Cortex of kidney (tissue), 1 donor: ENCODE measurements at places on chromosomes 7 and 10.

DNA sequence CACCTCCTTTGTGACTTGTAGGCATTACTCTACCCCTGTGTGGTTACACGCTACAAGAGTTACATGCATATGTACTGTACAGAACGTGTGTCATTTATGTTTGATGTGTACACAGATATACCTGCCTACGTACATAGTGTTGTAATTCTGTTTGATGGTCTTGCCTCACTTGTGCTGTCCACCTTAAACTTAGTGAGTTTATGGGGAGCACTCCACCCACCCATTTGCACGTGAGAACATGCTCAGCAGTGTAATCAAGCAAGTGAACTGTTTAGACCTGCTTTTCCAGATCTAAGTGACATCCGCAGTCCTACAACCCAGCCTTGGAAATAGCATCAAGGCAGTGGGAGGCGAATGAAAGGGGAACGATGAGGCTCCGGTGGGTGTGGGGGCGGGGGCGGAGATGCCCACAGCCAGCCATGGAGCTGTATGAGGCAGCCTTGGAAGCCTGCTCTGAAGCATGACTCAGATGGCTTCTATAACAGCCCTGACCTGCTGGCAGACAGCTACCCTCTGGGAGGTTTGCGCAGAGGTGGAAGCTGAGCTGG is 52.1 kb downstream of the SUFU start:
- DNase-seq = no peak

DNA sequence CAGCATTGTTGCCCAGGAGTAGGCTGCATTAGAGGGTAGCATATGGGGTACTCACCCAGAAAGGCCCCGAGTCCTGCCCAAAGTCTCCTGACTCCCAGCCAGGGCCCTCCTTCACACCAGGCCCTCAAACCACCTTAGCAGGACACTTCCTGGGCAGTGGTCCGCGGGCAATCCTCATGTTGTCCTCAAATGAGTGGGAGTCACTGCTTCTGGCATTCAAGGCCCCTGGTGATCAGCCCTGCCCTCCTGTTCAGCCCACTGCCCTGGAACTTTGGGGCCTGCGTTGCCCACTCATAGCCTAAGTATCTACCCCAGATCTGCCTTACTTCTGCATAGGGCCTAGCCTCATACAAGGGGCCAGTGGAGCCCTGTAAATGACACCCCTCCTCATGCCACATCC is 70.9 kb upstream of the PRLHR start:
- DNase-seq = no peak

GRCh38 chr10:30737931-30738391 is 108.4 kb upstream of the LYZL2 start:
- DNase-seq = no peak

- no peak for DNase-seq
Measured at GRCh38 chr7:44400033-44400511, 74.7 kb upstream of the CAMK2B start.

GRCh38 chr7:25694699-25695098 is 457.3 kb upstream of the NFE2L3 start:
- no peak for DNase-seq

GRCh38 chr10:67284589-67284988 is 358.8 kb downstream of the LRRTM3 start:
- DNase-seq = no peak

- DNase-seq = no peak
Measured at GRCh38 chr7:131034166-131034881, 293.4 kb upstream of the MKLN1 start.

- no peak for DNase-seq
Measured at GRCh38 chr7:135459951-135460567, 49.8 kb downstream of the CNOT4 start.

DNA sequence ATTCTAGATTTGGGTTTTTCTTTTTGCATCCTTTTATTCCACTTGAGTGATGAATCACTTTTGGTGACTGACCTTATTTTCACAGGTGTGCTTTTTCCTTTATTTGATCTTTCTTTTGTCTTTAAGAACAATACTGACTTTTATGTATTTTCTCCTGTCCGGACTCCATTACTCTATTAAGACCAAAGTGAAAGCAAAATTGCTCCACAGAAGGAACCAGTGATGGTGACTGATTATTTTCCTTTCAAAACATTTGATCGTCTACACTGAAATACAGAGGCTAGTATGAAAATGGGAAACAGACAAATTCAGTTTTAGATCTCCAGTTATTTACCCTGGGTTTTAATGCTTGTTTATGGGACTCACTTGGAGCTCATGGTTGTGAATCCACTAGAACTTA is 15.5 kb downstream of the EXOC4 start:
- no peak for DNase-seq

DNA sequence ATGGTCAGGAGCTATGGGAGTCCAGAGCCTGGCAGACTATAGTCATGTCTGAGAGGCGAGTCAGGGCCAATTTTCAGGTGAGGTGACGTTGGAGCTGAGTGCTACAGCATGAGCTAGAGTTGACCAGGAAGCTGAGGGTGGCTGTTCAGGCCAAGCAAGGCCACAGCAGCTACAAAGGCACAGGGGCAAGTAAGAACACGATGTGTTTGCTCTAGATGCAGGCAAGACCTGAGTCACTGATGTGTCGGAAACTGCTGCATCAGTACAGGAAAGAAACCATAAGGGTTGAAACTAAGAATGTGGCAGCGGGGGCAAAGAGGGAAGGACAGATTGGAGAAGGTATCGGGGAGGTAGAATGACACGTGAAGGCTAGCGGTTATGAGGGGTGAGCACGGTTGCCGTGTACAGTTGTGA is 11.8 kb upstream of the RRP12 start:
- DNase-seq = no peak

DNA sequence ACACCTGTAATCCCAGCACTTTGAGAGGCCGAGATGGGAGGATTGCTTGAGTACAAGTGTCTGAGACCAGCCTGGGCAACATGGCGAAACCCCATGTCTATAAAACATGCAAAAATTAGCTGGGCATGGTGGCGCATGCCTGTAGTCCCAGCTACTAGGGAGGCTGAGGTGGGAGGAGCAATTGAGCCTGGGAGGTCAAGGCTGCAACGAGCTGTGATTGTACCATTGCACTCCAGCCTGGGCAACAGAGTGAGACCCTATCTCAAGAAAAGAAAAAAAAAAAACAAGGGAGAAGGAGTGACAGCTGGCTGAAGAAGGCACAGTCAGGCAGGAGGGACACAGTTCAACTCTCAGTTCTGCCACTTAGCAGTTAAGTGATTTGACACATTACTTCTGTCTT is 26.4 kb upstream of the ZCCHC24 start:
- no peak for DNase-seq

DNA sequence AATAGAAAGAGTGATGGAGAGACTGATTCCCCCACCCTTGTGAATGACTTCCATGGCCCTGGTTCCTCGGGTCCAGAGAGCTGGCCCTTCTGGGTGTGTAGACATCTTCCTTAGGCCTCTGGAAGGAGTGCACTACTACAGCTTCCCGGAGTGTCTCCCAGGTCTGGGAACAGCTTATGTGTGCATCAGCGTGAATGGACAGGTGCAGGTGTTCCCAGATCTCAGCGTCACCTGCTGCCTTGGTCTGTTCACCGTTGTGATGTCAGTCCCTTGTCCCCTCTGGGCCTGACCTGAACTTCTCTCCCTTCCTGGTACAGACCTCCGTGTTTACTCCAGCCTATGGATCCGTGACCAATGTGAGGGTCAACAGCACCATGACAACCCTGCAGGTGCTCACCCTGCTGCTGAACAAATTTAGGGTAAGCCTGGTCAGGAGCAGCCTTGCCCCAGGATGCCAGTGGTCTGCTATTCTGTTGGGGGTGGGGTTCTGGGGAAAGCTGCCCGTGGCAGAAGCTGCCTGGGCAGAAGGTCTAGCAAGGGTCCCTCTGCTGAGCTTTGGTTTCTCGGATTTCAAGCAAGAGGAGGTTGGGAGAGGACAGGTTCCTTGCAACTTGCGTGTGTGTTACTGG is 10.5 kb upstream of the DEPP1 start:
- no peak for DNase-seq

DNA sequence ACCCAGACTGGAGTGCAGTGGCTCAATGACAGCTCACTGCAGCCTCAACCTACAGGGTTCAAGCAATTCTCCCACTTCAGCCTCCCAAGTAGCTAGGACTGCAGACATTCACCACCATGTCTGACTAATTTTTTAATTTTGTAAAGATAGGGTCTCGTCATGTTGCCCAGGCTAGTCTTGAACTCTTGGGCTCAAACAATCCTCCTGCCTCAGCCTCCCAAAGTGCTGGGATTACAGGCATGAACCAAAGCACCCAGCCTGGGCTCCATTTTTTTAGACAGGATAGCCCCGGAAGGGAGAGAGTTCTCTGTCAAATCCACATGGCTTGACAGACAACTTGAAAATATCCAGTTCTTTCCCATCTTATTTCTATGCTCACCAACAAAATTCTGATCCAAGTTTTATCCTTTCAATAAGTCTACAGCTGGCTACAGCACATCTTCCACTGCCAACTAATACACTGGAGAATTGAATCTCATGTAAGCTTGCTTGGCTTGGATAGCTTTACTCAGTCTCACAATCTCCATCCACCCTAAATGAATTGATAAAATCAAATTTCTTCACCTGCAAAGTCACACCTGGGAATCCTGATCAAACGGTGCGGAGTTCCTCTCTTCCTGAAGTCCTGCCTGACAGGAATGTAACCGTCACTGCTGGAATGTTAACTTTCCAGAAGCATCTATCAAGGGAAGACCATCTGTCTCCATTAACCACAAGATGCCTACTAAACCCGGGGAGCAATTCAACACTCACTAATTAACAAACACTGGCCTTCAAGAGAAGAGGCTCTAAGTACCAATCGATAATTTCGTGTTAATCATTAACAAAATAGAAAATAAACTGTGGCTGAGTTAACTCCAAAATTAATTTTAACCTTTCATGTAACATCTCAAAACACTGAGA is 239.7 kb upstream of the MKLN1 start:
- no peak for DNase-seq

DNA sequence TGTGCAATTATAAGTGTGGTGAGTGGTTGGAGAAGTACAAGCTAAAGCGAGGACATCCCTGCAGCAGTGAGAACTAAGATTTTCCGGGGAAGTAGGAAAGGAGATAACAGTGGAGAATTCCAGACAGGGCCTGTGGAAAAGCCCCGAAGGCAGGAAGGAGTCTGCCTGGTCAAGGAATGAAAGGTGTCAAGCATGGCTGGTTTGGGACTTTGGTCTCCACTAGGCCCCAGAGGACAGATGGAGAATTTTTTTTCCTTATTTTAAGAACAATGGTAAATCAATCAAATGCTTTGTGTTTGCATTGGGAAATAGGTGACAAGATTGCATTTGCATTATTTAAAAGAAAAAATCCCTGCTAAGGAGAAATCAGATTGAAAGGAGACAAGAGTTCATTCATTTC is 3.2 kb upstream of the CEP55 start:
- no peak for DNase-seq

GRCh38 chr7:118202061-118202460 is 18.1 kb downstream of the LSM8 start:
- DNase-seq = no peak

- no peak for DNase-seq
Measured at GRCh38 chr10:23912884-23913404, 296.0 kb upstream of the KIAA1217 start.
